ENCODE measurements at places on chromosomes 7 and 10.

- no peak for DNase-seq
Measured at GRCh38 chr7:33420311-33420940, 291.1 kb downstream of the BBS9 start.

- no peak for DNase-seq
Measured at GRCh38 chr7:106600569-106601373, 60.2 kb downstream of the CCDC71L start.

- no peak for DNase-seq
Measured at GRCh38 chr7:3464900-3465622, 164.0 kb downstream of the SDK1 start.

DNA sequence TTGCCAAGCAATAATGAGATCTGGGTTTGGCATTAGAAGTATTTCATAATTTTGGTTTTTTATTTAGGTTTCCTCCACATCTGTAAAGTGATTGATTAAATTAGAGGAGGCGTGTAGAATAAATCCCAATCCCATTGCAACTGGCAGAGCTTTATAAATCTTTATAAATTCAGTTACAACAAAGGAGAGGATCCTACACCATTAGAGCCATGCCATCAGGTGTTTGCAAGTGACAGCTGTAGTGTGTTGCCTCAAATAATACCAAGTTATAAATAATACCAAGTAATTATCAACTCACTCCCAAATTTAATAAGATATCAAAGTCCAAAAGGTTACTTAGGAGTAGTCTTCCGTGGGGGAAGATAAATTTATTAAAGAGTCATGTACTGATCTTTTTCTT, 62.2 kb downstream of the PODXL start:
- no peak for DNase-seq

DNA sequence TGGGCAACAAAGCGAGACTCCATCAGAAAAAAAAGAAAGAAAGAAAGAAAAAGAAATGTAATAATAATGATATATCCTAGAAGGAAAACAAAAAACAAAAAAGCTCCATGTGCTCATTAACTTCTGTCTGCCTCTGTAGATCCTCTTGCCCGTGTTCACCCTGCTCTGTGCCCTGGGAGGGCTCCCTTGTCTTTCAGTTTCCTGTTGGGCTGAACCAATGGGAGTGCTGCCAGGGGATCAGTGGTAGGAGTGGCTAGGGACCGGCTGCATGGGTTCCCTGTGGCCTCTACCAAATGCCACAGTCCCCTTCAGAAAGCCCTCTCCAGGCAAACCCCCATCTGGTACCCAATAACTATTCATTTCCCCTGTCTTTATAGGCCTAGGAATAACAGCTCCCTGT, 51.8 kb upstream of the PARD3 start:
- DNase-seq = no peak

DNA sequence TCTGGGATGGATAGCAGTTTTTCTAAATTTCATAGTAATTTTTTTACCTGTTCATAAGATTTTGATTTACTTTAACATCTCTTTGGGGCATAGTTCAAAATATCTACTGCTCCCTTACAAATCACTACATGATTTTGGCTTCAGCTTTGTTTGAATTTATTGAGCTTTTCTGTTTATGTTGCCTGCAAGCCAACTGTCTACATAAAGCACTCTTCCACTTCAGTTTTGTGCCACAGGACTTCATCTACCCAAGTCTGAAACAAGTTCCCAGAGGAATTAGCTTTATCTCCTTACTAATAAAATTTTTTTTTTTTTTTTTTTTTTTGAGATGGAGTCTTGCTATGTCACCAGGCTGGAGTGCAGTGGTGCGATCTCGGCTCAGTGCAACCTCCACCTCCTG, 45.4 kb upstream of the KMT2E start:
- DNase-seq = no peak

- no peak for DNase-seq
Measured at GRCh38 chr10:18582803-18583202, 68.6 kb downstream of the NSUN6 start.

- no peak for DNase-seq
Measured at GRCh38 chr10:91891125-91892001, 17.9 kb downstream of the FGFBP3 start.

DNA sequence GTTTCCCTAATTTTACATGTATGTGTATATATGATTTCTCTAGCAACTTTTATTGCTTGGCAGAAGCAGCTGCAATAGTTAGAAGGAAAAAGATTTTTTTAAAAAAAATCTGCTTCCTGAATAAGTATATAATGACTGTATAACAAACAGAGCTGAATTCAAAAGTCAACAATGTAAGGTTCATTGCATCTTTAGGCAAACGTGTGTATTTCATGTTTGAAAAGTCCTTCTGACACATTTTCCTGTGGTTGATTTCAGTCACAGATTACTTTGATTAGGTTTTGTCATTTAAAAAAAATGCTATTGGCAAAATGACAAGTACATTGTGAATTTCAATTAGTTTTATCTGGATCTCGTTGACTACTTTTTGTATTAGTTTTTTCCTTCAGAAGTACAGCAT, 231.0 kb downstream of the CSTF2T start:
- no peak for DNase-seq

DNA sequence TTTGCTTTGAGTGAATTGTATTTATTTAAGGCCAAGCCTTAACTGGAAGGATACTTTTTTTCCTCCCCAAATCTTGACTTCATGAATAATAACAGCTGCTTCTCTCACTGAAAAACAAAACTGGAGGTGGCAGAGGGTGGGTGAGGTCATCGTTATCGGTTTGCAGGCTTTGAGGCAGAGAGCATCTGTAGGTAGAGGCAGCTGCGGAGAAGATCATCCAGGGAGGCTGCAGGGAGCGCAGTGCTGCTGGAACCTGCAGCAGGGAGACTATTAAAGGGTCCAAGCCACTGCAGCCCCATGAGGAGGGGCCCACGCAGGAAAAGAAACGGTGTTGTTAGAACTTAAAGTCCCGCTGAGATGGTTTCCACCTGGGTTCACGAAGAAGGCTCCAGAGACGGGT, 112.1 kb upstream of the SDK1 start:
- DNase-seq = no peak

DNA sequence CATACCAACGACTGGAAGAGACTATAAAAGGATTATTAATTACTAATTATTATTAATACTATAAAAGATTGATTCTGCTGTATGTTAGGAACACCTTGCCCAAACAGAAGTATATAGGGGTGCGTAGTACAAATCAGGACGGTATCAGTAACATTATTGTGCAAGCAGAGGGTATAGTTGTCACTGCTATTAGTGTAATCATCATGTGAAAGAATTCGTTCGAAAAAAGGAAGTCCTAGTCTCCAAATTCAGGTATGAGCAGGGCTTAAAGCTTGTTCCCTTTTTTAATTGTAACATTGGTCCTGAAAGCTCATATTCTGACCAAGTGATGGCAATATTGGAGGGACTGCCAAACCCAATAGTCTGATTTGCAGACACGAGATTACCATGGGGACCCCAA, 81.8 kb downstream of the THSD7A start:
- DNase-seq = no peak

DNA sequence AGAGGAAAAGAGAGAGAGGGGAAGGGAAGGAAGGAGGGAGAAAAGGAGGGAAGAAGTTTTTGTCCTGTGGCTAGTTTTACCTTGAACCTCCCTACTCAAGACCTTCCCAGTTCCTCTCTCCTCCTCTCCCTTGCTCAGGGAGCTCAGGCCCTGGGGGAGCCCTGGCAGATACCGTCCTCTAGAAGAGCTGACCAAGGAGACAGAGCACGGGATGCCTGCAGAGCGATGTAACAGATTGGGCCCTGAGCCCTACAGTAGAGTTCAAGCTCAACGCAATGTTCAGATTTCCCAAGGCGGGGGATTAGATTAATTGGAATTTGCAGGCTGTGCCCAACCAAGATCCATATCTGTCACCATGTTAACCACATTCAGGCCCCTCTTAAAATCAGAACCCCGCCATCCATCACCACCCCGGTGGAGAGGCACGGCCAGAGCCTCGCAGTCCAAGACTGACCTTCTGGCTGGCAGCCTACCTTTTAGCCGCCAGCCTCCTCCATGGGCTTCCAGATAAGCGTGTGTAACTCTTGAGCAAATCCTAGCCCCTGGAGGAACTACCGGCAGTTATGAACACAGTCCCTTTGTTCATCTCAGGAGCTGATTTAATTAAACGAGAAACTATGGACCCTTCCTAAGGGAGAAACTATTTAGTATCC, 70.6 kb downstream of the KCNMA1 start:
- DNase-seq = no peak

- no peak for DNase-seq
Measured at GRCh38 chr7:134289841-134290240, 26.9 kb downstream of the SLC35B4 start.

DNA sequence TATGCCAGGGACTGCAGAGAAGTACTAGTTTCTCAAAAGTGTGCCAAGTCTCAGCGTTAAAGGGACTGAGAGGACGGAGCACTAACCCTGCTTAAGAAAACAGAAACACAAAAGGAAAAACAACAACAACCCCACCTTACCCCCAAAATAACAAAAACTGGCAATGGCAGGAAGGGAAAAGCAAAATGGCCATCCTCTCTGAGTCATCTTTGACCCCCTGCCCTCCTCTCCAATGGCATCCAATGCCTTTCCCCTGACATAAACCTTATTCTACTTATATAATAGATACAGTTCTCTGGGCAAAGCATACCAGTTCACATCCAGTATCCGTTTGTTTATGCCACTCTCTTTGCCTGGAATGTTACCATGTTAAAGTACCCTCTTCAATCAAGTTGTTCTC, 1.6 kb downstream of the POLR1F start:
- no peak for DNase-seq

GRCh38 chr10:42934351-42934811, 142.5 kb upstream of the RET start:
- no peak for DNase-seq

Measured in stimulated activated CD4-positive, alpha-beta T cell treated with anti-CD3 and anti-CD28 coated beads, TNF-alpha, amount 100 ng/mL, for 24 hours (primary cell).